ENCODE measurements at places on chromosomes 4 and X.

- no peak for DNase-seq
These were observed 405.9 kb upstream of the MAD2L1 start for GRCh38 chr4:120472447-120473131.

- DNase-seq = no peak
These were observed 16.9 kb upstream of the HPRT1 start for GRCh38 chrX:134443020-134443419.

DNA sequence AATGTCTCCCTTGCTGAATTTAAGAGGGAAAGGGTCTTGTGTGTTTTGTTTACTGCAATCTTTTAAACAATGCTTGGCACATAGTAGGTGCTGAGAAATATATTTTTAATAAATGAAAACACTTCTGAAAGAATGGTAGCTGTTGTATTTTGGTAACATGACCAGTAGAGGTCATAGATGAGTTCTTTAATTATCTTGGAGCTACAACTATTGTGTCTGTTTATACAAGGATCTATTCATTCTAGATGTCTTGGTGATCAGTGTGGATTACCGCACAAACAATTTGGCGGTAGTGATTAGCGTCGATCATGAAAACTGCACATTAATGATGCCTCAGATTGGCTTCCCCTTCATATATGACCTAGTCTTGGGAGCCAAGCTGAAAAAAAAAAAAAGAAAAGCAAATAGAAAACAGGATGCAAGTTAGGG, 21.4 kb upstream of the SCRG1 start:
- no peak for DNase-seq

- no peak for DNase-seq
These were observed 171.6 kb downstream of the NR3C2 start for GRCh38 chr4:148270630-148271029.

DNA sequence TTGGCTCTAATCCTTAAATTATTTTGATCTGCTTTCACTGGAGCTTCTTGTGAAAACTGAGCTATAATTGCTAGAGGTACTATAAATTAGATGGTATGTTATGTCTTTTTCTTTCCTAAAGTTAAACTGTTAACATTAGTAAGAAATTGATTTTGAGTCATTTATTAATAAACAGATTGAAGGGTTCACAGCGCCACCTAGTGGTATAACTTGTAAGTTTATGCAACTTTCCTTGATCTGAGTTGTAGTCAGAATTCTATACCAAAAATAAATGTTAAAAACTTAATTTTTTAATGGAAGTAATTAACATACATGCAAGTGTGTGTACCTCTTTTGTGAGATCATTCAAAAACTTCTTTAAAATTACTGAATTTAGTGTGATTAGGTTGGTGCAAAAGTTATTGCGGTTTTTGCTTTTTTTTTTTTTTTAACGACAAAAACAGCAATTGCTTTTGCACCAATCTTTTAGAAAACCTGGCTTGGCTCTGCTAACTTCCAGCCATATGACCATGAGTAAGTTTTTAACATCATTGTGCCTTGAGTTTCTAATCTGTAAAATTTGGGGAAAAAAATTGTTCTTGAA, 151.5 kb downstream of the CENPC start:
- no peak for DNase-seq

DNA sequence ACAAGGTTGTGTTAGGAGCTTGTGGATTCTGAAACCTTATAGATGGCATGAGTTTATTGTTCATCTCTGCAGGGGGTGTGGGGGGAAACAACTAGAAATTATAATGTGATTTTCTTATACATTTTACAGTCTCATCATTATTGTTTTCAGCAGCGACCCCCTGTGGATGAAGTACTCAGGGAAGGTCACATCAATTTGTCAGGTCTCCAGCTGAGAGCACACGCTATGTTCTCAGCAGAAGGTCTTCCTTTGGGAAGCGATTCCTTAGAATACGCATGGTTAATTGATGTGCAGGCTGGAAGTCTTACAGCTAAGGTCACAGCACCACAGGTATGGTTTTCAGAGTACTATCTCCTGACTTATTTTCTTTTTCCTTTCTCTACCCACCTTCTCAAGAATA, 72.2 kb downstream of the BLTP1 start:
- no peak for DNase-seq

- DNase-seq = no peak
These were observed 67.9 kb upstream of the PCDH19 start for GRCh38 chrX:100477958-100478357.

DNA sequence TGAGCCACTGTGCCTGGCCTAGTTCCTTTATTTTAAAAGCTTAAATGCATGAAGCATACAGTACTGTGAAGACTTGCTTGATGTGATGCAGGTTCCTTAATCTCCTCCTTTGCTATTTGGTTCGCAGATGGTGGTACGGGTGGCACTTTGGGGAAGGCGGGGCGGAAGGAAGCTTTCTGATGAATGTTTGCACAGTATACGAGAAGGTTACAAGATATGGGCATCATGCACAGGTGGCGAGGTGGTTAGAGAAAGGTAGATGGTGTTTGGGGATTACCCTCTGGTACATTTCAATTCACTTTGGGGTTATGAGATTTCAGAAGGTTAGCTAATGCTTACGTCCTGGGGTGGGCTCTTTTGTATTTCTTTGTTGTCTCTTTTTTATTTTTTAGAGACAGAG, 17.2 kb downstream of the RHOH start:
- no peak for DNase-seq
